ENCODE measurements at places on chromosomes 1 and 21.
A peak's percentile ranks its signal among the peaks of the same experiment; 100 is the strongest.

DNA sequence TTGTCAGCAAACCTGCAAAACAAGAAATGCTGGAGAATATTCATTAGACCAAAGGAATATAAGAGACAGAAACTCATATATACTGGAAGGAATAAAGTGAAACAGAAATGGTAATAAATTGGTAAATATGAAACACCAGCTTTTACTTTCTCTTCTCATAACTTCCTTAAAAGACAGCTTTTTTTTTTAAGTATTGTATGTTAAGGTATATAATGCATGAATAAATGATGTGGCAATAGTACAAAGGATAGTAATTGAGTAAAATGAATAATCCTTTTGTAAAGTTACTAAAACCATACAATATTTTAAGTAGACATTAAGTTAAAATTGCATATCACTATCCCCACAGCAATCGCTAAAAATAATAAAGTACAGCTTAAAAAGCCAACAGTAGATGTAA is 64.8 kb downstream of the TRIM33 start:
- no peak for DNase-seq

DNA sequence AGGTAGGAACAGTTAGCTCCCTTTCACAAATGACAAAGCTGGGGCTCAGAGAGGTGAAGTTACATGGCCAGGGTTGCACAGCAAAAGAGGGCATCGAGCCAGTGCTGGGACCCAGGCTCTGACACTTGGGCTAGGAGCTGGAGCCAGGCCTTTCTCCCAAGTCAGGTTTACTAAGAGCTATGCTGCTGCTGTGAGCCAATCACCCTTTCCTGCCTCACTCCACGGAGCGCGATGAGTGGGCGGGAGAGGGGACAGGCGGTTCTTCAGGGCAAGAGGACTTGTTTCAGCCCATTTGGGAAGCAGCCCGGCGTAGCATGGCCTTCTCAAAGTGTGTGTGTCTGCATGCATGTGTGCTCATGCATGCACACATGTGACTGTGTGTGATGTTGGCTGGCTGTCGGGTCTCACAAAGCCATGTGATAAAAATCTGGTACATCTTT is 10.6 kb downstream of the ID3 start:
- DNase-seq = no peak

DNA sequence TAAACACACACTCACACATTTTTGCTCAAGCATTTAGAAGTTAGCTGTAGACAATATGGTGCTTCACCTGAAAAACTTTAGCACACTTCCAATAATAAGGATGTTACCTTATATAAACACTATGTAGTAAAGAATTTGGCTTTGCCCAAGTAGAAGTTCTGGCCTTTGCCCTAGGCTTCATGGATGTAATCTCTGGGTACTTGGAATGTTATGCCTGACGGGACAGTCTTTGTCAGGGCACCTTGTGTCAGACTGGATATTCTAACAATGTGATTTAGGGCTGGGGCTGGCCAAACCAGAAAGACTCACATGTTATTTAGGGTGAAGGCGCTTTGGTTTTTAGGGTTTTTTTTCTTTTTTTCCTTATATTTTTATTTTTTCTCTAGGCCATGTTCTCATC is 34.8 kb upstream of the TRIM33 start:
- DNase-seq = no peak

DNA sequence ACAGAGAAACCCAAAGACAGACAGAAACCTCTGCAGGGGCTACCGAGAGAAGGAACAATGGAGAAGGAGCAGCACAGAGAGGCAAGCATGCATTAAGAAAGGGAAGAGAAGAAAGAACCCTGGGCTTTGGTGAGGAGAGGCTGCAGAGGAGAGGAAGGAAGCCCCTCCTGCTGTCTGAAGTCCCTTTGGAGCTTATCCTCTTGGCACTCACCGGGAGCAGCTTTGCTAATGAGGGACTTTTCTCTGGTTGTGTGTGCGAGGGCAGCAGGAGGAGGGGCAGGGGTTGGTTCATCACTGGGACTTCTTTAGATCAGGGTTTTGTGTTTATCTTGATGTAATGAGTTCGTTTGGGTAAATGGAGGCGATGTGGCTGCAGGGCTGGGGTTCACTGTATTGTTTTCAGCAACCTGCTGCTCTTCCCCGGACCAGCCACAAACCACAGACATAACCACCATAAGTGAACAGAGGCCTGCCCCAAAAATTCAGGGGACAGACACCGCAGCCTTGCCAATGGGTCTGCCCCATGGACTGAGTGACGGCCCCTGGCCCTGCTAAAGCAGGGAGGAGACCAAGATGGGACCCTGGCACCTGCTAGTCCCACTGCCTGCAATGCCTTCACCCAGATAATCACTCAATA is 100.6 kb downstream of the KCND3 start:
- DNase-seq = no peak

- DNase-seq = no peak
These were observed 2.2 kb upstream of the VPS45 start for GRCh38 chr1:150065184-150065871.

DNA sequence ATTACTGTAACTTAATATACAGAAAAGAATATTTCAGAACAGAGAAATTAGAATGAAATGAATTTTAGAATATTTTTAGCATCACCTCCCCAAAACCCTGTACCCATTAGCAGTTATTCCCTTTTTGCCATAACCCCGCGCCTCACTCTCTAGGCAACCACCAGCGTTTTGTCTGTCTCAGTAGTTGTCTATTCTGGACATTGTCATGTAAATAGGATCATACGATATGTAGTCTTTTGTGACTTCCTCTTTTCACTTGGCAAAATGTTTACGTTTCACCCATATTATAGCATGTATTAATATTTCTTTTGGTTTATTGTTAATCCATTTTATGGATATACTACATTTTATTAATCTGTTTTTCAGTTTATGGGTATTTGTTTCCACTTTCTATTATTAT is 24.9 kb downstream of the SOAT1 start:
- DNase-seq = no peak

GRCh38 chr1:58062635-58063034 is 483.9 kb downstream of the OMA1 start:
- DNase-seq = no peak

GRCh38 chr21:29230551-29231261 is 68.0 kb upstream of the BACH1 start:
- peak; percentile 77 for DNase-seq

DNA sequence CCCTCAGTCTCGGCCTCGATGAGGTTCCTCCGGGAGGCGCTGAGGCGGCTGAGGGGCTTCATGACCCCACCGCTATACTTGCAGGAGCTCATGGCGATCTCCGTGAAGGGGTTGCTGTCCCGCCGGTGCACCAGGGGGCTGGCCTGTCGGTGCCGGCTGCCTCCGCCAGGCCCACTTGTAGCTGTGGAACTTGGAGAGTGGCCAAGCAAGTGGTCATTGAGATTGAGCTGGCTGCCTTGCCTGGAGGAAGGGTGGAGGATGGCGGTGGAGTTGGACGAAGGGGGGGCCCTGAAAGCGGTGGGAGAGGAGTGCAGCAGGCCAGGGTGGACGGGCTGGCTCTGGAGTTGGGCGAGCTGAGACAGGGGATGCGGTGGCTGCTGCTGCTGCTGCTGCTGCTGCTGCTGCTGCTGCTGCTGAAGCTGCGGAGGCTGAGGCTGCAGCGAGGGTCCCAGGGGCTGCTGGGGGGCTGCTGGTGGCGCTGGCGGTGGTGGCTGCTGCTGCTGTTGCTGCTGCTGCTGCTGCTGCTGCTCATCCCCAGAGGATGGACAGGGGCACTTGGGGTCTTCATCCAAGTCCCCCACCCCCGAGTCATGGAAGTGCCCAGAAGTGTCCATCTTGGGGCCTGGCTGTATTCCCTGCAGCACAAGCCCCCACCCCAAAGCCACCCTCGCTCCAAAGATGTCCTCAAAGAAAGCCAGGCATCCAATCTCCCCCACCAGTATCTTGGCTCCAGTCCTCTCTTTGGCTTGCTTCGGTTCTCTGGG is 548 bp downstream of the KCNN3 start:
- peak; percentile 83 for DNase-seq

- no peak for DNase-seq
These were observed 258.9 kb downstream of the PTBP2 start for GRCh38 chr1:96980448-96980847.

- peak; percentile 90 for DNase-seq
These were observed 27.2 kb upstream of the TDRD10 start for GRCh38 chr1:154474802-154475201.

DNA sequence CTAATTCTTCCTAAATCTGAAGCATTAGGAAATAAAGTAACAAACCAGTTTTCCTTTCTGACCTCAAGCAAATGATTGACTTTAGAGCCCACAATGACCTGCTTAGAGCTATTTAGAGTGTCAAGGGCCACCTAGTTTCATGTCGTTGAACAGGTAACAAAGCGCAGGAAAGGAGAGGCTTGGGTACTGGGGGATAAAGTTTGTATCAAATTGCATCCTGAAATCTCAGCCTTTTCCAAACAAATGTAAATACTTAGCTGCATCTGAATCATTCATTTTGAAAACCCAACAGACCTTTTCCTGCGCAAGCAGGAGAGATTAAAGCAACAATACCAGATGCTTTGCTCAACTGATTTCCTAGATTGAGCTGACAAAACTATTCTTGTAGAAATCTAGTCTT is 121.2 kb downstream of the NRIP1 start:
- no peak for DNase-seq

GRCh38 chr1:111110197-111110899 is 29.5 kb downstream of the DRAM2 start:
- no peak for DNase-seq

- no peak for DNase-seq
These were observed 500.6 kb downstream of the LTN1 start for GRCh38 chr21:28492127-28492526.

DNA sequence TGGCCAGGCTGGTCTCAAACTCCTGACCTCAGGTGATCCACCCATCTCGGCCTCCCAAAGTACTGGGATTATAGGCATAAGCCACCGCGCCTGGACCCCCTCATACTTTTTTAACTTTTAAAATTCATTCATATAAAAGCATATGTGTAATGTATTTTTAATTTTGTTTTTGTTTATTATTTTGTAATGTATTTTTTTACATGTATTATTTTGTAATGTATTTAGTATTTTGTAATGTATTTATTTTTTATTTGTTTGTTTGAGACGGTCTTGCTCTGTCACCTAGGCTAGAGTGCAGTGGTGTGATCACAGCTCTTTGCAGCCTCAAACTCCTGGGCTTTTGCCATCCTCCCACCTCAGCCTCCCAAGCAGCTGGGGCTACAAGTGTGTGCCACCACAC is 12.0 kb upstream of the BRWD1 start:
- no peak for DNase-seq

DNA sequence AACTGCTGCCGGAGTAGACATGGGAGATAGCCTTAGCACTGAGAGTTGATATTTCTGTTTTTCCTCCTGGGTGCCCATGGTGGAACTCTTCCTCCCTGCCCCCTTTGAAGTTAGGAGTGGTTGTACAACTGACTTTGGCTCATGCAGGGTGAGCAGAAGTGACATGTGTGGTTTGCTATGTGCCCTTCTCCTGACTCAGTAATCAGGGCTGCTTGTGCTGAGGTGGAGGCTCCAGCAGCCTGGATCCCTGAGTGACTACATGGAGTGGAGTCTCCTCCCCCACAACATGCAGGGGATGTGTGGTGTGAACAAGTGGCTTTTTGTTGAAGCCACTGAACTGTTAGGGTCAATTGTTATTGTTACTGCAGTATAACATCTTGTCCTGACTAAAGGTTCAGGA is 261.6 kb downstream of the CAMTA1 start:
- DNase-seq = no peak

Measured in osteoblast (primary cell).